ENCODE measurements at places on chromosomes 4 and X.
A peak's percentile ranks its signal among the peaks of the same experiment; 100 is the strongest.

- ATAC-seq, result no peak
Measured at GRCh38 chr4:13982010-13982409, 354.5 kb upstream of the BOD1L1 start.

DNA sequence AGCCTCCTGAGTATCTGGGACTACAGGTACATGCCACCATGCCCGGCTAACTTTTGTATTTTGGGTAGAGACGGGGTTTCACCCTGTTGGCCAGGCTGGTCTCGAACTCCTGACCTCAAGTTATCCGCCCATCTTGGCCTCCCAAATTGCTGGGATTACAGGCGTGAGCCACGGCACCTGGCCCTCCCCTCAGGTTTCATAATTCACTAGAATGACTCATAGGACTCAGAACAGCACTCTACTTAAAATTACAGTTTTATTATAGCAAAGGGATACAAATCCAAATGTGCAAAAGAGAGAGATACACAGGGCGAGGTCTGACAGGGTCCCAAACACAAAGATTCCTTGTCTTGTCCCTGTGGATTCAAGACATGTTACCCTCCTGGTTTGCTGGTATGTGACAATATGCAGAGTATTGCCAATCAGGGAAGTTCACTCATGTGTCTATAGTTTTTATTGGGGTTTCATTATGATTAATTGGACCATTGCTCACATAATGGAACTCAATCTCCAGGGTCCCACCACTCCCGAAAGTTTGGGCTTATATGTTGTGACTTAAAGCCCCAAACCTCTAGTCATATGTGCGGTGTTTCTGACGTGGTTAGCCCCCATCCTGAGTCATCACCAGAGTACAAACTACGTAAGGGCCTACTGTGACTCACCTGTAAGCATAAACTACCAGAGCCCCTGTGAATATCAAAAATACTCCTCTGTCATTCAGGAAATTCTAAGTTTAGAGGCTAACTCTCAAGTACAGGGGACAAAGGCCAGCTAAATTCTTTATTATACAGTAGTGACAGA lies 5.2 kb downstream of the YIPF6 start:
- peak; percentile 96 for ATAC-seq

DNA sequence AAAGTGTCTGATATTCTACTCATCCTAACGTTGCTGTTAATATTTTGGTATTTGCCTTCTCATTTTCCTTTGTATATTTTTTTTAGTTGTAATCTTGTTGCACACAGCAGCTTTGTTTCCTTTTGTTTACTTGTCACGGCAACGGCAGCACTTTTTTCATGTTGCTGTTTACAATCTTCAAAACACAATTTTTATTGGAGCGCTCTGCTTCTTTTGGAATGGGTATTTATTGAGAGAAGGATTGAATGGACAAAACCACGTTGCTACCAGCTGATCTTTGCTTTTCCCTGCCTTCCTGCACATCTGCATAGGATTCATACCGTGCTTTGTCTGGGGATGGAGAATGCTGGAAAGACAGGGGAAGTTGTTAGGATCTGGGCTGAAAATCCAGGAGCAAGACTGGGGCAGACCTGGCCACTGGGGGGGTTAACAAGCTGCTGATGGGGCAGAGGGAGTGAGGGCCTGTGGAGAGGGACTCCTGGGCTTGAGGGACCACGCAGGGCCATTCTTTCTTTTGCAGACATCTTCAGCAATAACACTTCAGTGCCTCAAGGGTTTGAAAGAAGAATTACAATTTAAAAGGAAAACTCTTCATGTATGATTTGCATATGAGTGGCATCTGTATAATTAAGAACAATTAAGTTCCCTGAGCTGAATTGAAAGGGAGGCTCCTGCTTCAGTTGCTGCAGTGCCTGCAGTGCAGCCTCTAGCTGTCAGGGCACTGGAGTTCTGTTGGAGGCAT lies 69.8 kb downstream of the TMEM131L start:
- no peak for ATAC-seq

DNA sequence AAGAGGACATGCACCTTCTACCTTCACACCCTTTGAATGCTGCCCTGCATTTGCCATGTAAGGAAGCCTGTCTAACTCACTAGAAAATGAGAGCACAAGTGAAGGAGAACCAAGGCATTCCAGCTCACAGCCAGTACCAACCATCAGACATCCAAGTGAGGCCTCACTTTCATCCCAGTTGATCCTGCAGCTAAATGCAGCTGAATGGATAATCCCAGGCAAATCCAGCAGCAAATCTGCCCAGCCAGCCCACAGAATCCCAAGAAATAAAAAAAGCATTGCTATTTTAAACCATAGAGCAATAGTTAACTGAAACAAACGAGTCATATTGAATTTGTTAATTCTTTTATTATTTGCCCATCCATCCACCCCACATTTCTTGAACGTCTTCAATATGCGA lies 112.5 kb downstream of the C4orf33 start:
- ATAC-seq, result no peak

DNA sequence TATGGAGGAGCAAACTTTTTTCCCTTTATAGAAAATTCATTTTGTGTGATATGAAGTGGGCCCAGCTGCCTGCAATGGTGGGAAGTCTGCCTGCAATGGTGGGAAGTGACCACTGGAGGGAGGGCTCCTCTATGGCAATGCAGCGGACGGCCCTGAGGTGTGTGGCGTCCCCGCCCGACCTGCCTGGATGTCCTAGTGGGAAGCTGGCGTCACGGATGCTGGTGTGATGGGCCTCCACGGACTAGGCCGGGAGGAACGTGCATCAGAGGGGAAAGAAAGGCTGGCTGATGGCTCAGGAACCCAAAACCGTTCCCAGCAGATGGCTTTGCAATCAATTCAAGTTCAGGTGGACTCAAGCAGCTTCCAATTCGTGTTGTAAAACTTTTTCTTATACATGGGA lies 177.9 kb downstream of the AFAP1 start:
- ATAC-seq, result no peak

GRCh38 chr4:152983774-152984411 lies 47.8 kb downstream of the FHDC1 start:
- ATAC-seq, result no peak

- ATAC-seq, result no peak
Measured at GRCh38 chr4:41693629-41694028, 54.9 kb downstream of the PHOX2B start.

Data from activated CD4-positive, CD25-positive, alpha-beta regulatory T cell treated with anti-CD3 and anti-CD28 coated beads, Interleukin-2, amount 50 U/mL, for 24 hours (primary cell).